Esophagus squamous epithelium (tissue), 5 donors: ENCODE measurements at places on chromosomes 1 and 21.

DNA sequence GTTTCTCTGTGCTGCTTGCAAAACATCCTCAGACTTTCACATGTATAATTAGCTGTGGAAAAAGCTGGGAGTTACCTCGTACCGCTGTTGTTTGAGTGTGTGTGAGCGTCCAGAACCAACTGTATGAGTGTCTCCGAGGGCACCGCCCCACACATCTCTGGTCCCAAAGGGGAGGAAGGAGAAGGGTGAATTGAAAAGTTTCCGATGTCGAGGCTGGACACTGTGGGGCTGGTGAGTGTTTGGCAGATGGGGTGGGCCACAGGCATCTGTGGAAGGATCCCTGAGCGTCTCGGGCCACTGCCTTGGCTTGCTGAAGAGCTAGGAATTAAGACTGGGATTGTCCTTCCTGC lies 1.2 kb downstream of the ATP2B4 start:
- no peak for DNase-seq

DNA sequence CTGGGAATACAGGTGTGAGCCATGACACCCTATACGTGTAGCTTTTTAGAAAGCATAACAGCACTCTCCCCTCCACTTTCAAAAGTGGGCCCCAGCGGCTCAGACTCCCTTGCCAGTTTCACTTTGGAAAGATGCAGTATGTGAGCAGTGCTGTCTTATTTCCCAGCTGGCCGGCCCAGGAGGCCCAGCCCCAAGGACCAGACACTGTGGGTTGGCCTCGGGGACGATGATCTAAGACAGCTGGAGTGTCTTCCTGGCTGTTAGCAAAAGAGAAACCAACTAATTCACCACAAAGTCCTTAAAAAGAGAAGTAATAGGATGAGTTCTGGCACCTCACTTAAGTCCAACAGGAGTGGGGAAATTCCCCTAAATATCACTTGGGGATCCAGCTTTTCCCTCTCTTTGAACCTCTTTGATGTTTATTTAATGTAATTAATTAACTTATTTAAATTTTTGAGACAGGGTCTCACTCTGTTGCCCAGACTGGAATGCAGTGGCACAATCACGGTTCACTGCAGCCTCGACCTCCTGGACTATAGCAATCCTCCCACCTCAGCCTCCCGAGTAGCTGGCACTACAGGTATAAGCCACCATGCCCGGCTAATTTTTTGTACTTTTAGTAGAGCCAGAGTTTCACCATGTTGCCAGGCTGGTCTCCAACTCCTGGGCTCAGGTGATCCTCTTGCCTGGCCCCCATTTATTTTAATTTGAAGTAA lies 17.6 kb upstream of the CLIC4 start:
- no peak for DNase-seq

DNA sequence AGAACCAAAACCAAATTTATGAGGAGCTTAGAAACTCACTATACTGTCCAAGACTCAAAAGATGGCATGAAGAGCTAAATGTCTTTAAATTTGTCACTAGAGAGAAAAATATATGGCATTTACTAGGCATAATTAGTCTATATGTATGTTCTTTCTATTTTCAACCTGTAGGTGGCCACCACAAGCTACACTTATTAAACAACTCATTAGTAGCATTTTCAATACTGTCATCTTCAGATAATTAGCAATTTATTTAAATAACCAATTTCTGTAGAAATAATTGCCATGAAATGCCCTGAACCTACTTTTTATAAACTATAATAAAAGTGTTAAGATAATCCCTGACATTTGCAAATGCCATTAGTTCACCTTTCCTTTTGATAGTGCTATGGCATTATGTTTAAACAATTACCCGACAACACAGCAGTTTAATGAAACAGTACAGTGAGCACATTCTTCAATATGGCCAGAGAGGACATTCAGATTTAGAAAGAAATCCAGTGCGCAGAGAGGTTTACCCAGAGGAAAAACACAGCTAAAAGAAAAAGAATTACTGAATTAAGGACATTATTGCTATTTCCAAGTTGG lies 522.5 kb downstream of the PTBP2 start:
- DNase-seq: no peak

DNA sequence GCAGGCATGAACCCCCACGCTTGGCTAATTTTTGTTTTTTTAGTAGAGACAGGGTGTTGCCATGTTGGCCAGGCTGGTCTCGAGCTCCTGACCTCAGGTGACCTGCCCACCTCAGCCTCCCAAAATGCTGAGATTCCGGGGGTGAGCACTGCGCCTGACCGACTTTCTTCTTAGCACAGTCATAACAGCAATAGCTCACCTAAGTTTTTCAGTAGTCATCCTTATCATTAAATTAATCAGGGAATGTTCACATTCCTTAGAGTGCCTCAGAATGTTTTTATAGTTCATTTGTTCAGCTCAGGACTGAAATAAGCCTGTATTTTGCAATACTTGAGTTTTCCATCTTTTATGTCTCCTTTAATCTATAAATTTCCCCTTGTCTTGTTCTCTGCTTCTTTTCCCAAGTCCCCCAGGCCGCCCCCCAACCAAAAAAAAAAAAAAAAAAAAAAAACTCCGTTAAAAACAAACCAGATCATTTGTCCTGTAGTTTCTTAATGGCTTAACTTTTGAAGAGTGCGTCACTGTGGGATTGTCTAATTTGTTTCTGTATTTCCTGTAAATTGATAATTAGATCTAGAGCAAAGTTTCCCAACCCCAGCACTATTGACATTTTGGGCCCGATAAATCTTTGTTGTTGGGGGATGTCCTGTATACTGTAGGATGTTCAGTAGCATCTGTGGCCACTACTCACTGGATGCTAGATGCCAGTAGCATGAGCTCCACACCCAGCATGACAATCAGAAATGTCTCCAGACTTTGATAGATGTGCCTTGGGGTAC lies 120.7 kb downstream of the ITSN1 start:
- DNase-seq: no peak

DNA sequence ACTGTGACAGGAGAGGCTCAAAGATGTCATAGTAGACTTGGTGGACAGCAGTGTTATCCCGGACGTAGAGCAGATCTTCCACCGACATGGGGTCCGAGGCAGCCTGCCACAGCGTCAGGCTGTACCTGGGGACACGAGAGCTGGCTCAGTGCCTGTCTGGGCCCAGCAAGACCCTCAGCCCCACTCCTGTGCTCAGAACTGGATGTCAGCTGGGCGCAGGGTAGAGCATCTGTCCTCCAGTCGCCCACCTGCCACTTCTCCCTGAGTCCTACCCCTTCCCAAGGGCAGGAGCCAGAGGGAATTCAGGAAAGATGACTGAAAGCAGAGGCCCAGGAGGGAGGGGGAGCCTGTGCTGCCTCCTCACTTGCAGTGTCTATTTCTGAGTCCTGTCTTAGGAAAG lies 11.7 kb downstream of the FAM151A start:
- no peak for DNase-seq

GRCh38 chr1:201295861-201296260 lies 12.6 kb downstream of the PKP1 start:
- DNase-seq: no peak

DNA sequence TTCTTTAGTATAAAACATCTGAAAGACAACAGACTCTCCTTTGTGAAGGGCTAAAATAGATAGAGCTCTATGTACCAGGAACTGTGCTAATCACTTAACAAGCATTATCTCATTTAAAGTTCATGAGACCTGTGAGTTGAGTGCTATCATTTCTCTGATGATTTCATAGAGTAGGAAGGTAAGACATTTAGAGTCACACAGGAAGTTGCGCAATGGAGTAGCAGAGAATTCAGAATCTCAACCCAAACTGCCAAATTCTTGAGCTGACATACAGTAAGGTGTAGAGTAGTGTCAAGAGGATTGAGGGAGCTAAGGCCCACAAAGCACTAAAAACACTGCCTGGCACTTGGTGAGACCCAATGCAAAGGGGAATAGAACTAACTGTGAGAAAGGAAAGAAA lies 384.3 kb downstream of the NTNG1 start:
- DNase-seq: no peak
